Progenitor cell of endocrine pancreas (in vitro differentiated cells): ENCODE measurements at places on chromosomes 7 and 10. TPM values are rescaled to one million over a fixed set of nuclear protein-coding genes. Genes with fewer than 3 reads are reported as not detected.

GRCh38 chr10:70253878-70254765, 20.9 kb upstream of the PPA1 start:
- DNase-seq, result no peak

DNA sequence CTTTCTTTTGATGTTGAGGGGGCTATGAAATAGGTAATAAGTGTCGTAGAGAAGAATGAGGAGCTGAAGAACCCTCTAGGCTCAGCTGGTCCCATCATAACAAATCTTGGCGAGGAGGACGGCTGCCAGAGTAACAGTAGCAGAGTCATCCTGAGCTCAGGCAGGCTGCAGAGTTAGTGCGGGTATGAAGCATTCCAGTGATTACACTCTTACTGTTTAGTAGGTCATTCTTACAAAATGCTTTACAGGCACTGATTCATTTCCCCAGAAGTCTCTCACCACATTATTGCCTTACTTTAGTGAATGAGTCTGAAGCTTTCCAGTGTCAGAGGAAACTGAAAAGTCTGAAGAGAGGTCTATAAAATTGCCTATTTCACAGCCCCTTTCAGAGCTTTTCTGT, 43.9 kb upstream of the GPR158 start:
- DNase-seq, result no peak

DNA sequence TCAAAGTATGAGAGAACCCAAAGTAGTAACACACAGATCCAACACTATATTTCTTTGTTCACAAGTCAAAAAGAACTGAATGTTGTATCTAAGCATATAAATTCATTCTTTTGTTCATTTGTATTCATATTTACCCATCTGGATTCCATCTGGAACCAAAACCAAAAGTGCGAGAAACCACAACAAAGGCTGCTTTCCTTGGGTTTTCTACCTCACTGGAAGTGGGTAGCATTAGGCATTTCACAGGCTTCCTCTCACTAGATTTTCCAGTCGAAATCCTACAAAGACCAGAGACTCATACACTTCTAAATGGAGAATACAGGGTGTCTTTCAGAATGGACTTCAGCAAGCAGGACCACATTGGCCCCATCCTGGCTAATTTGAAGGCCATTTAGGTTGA, 109.8 kb upstream of the WNT16 start:
- DNase-seq, result no peak

GRCh38 chr7:17130281-17131059, 168.0 kb upstream of the AHR start:
- DNase-seq, result no peak

GRCh38 chr7:22116451-22117030, 170.8 kb upstream of the CDCA7L start:
- DNase-seq, result no peak

Gene NODAL
- total RNA-seq, result not detected in 2 replicates

GRCh38 chr10:19500959-19501358, 315.3 kb upstream of the PLXDC2 start:
- DNase-seq, result no peak

Gene OPN4
- total RNA-seq, result not detected in 2 replicates

DNA sequence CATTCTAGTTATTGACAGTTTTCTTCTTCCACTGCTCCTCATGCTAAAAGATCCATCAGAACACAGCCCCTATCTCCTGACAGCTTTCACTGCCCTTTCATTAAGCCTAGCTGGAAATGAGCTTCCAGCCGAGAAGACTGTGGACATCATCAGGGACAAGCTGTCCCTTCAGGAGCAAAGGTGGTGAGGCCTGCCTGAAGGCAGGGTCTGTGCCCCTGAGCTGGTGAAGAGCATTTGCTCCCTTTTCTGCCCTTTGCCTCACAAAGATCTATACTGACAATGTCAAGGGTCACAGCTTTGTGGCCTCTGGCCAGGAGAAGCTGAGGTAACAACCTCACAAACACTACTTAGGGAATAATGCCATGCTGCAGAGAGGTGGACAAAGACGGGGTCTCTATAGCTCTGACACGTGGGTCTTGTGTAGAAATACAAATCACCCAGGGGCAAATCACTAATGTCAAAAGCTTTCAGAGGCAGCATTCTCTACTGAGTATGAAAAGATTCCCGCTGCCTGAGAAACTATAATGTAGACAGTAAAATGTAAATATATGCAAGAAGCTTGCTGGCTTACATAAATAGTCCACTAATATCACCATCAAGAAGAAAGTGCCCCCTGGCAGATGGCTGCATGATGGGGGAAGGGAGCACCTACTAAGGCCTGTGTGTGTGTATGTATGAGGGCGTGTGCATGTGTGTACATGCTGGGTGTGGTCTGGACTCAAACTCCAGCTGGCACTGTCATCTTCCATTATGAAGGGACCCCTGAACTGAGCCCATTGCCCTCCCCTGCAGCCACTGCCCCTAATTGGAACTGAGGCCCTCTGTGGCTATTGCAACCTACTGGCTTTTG, 55.8 kb downstream of the HBP1 start:
- no peak for DNase-seq

- no peak for DNase-seq
Measured at GRCh38 chr7:43590862-43591557, 8.1 kb downstream of the STK17A start.

DNA sequence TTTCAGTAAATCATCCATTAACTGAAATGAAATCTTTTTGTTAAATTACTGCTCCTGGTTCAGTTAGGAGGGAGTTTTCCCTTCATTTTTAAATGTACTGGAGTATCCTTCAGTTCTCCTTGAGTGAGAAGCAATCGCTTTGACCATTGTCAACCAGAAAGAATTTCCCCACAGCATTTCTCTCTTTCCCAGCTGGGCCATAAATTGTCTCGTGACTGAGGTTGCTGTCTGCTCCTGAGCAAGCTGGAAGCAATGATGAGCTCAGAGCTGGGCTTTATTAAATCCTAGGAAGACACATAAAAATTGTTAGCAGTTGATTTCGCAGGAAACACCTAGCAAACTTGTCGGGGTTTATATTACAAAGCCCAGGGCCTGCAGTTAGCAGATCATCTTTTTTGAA, 102.0 kb upstream of the INSYN2A start:
- no peak for DNase-seq

DNA sequence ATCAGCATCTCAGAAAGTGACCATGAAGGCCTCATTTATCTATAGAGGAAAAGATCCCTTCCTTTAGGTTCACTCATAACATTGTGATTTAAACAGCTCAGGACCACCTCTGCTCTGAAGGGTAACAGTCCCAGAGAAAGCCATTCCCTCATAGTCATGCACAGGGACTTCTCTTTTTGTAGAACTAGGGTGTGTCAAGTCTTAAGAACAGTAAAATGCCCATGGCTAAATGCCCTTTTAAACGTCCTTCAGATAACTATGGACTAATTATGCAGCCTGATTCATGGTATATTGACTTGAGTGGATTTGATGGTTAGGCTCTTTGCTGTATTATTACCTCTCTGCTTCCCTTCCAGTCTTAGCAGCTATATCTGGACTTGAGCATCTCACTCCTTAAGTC, 337.8 kb downstream of the SORCS1 start:
- no peak for DNase-seq

DNA sequence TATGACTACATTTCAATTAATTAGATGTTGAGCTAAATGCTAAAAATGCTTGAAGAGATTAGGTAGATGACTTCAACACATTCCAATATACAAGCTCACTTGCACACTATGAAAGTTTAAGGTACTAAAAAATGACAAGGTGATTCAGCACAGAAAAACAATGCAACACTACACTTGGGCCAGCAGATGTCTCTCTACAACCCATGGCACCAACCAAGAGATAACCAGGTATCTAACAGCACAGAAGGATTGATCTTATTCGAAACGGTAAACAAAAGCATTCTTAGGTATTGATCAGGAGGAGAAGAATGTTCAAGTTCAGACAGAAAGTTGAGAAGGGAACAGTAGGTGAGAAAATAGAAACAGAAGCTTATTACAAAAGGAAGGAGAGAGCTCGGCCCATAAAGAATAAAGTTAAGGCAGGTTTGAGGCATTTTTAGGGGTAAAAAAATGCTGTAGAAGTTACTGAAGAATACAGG, 248.2 kb upstream of the KLF14 start:
- DNase-seq, result no peak

DNA sequence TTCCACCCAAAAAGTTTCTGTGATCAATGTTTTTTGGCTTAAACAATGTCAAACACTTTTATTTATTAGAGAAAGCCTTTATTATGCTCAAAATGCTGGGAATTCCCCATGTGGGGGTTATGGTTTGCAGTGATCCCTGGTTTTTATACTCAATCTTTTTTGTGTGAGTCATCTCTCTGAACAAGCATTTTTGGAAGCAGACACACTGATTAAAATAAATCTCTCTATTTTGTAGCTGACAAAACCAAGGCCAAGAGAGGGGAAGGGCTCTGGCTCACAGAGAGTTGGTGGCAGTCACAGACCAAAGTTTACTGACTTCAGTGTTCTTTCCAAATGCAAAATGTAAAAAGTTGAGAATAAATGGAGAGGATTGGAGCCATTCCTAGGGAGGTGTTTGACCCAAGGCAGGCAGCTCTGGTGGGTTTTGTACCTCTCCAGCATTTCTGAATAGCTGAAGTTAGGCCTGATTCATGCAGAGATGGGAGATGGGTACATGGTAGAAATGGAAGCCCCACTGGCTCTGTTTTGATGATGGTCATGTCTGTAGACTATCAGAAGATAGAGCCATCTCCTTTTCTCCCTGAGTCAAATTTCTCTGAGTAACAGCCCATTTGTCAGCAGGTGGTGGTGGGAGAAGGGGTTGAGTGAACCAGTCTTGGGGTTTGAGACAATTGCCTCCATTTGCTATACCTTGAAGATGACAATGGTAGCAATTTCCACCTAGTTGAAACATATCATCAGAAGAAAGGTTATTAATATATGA, 45.4 kb upstream of the NAMPT start:
- DNase-seq, result no peak

Gene C10orf62
- total RNA-seq, result 0.91 and 0.96 TPM in 2 replicates

Gene FFAR4
- total RNA-seq, result 0.07 and 0.13 TPM in 2 replicates

DNA sequence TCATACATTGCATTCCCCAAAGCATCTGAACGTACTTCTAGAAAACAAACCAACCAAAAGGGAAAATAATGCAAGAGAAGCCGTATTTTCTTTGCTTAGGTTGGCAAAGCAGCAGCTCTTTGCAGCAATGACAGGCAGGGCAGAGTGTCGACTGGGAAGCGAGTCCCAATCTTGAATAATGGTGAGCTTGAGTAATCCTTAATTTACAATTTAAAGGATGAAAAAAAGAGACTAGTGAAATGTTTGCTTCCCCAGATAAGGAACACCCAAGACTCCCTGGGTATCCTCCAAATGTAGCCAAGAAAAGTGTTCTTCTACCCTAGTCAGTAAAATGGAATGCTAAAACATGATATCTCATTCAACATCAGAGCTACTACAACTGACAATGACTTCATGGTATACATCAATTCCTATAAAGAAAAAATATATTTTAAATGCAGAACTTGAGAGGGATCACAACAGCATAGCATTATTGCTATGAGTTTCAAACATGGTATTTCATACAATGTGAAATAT, 32.0 kb downstream of the GPAM start:
- DNase-seq, result no peak

- no peak for DNase-seq
Measured at GRCh38 chr10:48536916-48537890, 67.7 kb downstream of the ARHGAP22 start.

Gene SH2D4B
- total RNA-seq, result 0.11 and 0.12 TPM in 2 replicates

GRCh38 chr10:30007406-30007805, 52.0 kb downstream of the JCAD start:
- no peak for DNase-seq

DNA sequence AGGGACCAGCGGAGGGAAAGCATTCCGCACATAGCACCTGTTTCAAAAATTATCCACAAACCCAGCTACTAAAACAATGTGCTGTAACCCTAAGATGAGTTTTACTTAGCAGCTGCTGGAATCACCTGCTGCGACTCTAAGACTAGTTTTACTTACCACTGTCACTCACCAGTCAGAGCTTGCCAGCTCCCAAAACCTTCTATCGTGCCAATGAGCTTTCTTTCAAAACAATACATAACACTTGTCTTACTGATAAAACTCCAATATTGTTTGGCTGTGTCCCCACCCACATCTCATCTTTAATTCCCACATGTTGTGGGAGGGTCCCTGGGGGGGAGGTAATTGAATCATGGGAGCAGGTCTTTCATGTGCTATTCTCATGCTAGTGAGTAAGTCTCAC, 18.4 kb downstream of the ST8SIA6 start:
- DNase-seq, result no peak

Gene AFAP1L2
- total RNA-seq, result 0.98 and 1.8 TPM in 2 replicates

- DNase-seq, result no peak
Measured at GRCh38 chr7:104968648-104969047, 45.4 kb upstream of the KMT2E start.

DNA sequence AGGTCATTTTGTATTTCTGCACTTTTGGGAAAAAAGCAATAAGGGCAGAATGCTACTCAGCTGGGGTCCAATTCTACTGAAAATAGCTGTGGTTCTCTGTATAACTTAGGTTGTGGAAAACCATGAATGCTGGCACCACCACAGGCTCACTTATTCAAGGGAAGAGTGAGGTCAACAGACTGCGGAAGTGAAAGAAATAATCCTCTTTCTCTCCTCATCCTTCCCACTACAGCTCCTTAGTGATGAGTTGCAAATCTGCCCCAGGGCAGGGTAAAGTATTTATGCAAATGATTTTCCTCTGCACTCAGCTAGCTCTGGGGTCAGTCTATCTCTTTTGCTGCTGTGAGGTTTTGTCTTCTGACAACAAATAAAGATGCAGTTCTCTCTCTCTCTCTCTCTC, 74.1 kb upstream of the PTPRZ1 start:
- no peak for DNase-seq

DNA sequence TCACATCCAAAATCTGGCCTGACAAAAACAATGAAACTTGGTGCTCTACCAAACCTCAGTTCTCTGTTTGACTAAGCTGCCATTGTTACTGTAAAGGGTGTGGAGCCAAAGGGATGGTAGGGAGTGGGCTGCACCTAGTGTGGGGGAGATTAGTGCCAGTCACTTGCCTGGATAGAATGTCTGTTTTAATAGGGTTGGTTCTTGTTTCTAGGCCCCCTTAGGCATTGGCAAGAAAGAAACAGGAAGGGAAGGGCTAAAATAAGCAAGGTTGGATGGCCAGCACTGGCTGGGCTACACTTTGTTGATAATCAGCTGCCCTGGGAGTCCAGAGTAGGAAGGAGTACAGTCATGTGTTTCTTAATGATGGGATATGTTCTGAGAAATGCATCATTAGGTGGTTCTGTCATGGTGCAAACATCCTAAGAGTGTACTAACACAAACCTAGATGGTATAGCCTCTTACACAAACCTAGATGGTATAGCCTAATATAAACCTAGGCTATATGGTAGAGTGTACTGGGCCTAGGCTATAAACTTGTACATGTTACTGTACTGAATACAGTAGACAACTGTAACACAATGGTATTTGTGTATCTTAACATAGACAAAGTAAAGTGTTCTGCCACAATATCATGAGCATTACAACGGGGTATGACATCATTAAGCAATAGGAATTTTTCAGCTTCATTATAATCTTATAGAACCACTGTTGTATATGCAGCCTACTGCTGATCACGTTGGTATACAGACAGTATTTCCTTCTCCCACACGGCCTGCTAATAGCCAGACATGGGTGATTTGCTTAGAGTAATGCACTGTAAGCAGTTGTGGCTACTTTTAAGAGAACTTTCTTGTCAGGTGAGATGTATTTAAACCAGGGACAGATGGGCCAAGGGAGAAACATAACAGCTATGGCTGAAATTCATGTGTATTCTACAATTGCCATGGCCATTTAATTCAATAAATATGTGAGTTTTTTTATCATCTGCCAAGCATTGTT, 15.4 kb downstream of the BBIP1 start:
- no peak for DNase-seq

Gene OLAH
- total RNA-seq, result not detected in 2 replicates
